AG04450 (cell line): ENCODE measurements at places on chromosomes 2 and 18.

DNA sequence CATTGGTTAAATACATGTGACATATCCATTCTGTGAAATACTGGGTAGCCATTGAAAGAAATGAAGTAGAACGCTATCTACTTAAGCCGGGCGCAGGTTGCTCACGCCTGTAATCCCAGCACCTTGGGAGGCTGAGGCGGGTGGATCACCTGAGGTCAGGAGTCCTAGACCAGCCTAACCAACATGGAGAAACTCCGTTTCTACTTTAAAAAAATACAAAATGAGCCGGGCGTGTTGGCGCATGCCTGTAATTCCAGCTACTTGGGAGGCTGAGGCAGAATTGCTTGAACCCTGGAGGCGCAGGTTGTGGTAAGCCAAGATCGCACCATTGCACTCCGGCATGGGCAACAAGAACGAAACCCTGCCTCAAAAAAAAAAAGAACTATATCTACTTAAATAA lies 45.7 kb upstream of the ASPRV1 start:
- no peak for DNase-seq

GRCh38 chr2:133360190-133360589 lies 208.1 kb downstream of the NCKAP5 start:
- no peak for DNase-seq

DNA sequence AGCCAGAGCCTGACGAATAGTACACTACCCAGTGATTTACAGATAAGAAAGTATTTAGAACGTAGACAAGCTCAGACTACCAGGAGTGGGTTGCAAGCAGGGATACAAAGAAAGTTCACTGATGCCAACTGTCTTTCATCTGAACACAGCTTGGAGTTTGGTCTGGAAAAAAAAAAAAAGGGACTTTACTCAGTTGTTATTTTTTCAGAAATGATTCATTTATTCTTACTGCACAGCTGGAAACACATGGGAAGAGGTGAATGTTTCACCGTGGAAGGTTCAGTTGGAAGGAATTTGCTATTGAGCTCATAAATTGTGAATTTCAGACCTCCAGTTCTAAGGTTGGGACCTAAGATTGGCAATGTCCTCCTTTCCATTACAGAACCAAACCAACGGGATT lies 259.7 kb downstream of the ETAA1 start:
- peak; percentile 32 for DNase-seq

DNA sequence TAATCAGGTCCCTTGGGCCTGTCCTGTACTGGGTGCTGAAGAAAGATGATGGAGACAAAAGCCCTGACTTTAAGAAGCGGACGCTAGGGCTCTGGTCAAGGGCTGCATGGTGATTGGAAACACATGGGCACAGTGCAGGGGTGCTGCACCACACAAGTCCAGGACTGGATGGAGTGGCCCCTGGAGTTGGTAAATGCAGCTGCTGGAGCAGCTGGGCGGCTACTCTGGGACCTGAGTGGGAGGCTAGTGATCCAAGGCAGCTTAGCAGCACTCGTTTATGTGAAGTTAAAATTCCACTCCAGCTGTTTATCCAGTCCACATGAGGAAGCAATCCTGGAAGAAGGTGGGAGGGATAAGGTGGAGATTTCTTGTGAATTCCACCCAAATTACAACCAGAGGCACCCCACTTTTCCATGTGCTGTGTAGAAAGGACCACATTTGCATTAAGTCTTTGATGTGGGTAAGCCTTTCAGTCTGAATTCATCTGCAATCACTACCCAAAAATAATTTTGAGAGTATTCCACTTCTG lies 24.9 kb downstream of the MERTK start:
- DNase-seq, result peak; percentile 76

GRCh38 chr18:25225151-25225550 lies 126.8 kb downstream of the ZNF521 start:
- DNase-seq, result no peak

DNA sequence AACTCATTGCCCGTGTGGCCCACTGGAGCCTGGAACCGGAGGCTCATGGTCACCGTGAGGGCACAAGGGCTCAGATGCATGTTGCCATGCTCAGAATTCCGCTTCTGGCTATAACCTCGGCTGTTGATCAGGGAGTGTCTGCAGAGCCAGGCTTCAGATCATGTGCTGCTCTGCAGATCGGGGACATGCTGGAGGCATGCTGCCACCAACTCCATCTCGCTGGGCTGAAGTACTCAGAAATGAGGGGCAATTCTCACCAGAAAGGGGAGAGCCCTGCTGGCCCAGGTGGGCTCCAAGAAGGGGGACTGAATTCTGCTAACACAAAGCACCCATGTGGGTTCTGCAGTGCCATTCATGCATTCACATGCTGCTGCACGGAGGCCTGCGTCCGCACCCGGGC lies 269.2 kb upstream of the PXDN start:
- no peak for DNase-seq

DNA sequence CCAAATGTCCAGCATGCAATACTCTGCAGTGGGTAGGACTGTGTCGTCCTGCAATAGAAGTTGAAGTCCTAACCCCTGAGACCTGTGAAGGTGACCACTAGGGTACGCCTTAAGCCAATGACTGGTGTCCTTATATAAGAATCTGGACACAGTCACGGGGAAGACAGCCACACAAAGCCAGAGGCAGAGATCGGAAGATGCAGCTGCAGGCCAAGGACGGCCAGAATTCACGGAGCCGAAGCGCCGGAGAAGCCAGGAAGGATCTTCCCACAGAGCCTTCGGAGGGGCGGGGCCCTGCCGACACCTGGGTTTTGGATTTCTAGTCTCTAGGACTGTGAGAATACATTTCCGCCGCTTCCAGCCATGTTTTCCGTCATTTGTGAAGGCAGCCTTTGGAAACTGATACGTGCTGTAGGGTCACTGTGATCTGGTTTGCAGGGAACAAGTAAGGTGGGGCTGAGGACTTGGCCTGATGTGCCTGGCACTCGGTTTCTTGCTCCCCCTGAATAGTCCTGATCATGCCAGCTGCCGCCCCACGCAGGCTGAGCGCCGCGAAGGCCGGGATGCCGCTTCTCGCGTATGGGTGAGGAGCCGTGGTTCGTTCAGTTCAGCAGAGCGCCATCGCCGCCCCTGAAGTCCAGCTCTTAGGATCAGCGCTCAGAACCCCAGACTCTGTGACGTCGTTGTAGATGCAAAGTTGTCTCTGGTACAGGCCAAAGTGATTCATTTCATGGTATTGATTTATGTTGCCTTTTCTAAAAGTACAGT lies 38.7 kb downstream of the PTGR3 start:
- DNase-seq, result no peak

GRCh38 chr2:144152817-144153271 lies 367.1 kb downstream of the ZEB2 start:
- no peak for DNase-seq

DNA sequence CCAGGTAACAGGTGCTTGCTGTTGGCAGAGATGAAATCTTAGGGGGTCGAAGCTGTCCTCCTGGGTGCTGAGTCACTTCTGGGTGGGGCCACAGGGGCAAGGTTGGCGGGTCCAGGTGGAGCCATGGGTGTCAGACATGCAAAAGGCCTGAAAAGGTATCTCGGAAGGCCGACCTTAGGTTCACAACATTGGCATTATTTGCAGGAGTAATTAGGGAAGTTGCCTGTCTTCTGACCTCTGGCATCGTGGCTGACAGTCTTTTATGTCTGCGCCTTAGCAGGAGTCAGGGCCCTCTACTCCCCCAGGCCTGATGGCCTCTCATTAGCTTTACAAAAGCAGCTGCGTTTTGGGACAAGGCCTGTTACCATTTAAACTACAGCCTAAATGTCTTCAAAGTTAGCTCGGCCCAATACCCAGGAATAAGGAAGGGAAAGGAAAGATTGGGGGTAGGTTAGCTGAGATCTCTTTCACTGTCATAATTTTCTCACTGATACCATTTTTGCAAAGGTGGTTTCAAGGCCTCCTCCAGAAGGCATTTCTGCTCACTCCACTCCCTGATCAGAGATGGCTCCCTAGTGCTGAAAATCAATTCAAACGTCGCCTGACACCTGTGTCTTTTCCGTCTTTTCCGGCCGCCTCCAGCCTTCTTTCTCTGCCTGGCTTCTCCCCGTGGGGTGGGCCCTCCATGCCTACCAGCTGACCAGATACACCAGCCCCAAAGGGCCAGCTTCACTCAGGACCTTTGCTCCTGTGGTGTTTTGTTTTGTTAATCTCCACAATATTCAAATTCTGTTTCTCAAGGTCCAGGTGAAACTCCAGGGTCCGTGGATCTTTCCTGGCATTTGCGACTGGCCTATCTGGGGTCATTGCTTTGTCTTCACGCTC lies 90.8 kb downstream of the RHOB start:
- no peak for DNase-seq

- no peak for DNase-seq
These were observed 134.6 kb downstream of the INSIG2 start for GRCh38 chr2:118222672-118223421.
